ENCODE measurements at places on chromosomes 3 and 15.

- no peak for DNase-seq
Observed at GRCh38 chr3:156158656-156159295, 38.4 kb downstream of the KCNAB1 start.

- no peak for DNase-seq
Observed at GRCh38 chr3:176310641-176311040, 886.6 kb downstream of the TBL1XR1 start.

DNA sequence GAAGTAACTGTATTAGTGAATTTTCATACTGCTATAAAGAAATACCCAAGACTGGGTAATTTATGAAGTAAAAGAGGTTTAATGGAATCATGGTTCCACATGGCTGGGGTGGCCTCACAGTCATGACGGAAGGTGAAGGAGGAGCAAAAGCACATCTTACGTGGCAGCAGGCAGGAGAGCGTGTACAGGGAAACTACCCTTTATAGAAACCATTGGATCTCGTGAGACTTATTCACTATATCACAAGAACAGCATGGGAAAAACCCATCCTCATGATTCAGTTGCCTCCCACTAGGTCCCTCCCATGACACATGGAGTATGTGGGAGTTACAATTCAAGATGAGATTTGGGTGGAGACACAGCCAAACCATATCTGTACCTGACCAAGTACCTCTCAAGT lies 812.3 kb upstream of the ALCAM start:
- no peak for DNase-seq

- DNase-seq = no peak
Observed at GRCh38 chr15:56739964-56740640, 6.8 kb upstream of the ZNF280D start.

GRCh38 chr3:127629467-127630403 lies 750 bp downstream of the PODXL2 start:
- DNase-seq = peak; percentile 11

GRCh38 chr3:158808697-158809096 lies 6.8 kb downstream of the MFSD1 start:
- DNase-seq = no peak

DNA sequence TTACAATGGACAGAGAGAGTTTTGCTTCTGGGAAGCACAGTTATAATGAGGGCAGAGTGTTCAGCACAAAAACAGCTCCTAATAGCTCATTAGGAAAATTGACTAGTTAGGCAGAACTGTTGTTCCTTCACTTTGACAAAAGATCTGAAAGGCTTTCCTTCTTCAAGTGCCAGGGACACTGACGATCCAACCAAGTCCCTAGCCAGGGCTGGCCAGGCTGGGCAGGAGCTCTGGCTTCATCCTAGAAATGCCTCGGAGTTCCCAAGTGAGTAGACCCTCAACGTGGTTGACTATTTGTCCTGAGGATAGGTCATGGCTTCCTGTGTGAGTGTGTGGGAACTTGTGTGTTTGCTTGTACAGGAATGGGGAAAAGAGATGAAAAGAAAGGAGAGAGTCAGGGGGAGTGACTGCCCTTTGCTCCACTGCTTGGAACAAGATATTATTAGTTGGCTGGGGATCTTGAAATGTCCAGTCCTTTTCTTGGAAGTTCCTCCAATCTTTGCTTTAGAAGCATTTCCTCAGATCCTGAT lies 617.9 kb downstream of the NTRK3 start:
- DNase-seq = no peak

DNA sequence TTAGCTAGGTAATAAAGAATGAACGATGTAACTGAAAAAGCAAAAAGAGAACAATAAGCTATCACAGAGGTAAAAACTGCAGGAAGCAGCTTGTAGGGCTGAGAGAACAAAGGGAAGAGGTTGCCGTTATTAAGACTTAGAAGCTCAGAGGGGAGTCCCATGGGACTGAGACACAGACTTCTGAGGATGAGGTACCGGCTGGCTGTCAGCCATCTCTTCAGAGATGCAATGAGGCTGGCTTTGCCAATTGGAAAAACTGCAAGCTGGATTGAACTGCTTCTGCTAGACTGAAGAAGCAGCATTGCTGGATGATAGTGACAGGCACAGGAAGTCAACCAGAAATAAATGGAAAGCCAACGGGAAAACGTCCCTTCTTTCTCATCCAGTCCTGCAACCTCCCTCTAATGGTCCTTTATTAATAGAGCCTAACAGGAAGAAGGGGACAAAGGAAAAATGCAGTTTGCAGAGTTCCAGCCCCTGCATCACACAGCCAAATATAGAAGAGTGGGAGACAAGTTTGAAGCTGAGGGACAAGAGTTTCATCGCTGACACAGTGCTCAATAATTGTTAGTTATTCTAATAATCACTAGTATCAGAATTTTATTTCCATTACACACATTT lies 21.1 kb upstream of the KLHL6 start:
- no peak for DNase-seq

DNA sequence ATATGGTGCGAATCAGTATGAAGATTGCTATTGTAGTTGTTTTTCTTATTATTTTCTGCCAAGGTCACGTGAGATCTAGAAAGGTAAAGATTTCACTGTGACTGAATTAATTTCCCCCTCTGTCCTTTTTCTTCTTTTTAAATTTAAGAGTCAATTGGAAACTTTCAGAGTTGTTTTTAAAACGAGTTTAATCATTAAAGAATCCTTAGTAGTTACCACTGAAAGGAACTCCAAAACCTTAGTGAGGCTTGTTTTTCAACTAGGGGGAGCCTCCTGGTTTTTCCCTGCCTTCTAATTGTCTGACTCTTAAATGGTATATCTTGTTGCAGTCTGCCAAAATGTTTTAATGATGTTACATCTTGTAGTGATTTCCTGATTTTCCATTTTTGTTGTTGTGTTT lies 17.6 kb downstream of the P2RY12 start:
- DNase-seq = no peak

DNA sequence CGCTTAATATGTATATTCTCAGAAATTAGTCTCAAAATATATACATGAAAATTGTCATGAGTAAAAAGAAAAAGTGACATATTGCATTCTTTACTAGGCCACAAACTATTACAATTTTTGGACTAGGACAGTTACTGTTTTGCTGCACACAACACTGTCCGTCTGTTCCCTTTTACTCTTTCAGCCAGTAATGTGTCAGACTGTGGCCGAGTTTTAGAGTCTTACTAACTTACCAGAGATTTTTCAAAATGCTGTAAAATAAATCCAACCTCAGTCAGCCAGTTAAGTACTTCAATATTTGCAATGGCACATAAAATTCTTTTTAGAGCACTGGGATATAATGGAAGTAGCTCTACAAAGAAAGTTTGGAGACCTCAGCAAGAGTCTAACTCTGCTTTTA lies 380.3 kb upstream of the IL12A start:
- DNase-seq = no peak

DNA sequence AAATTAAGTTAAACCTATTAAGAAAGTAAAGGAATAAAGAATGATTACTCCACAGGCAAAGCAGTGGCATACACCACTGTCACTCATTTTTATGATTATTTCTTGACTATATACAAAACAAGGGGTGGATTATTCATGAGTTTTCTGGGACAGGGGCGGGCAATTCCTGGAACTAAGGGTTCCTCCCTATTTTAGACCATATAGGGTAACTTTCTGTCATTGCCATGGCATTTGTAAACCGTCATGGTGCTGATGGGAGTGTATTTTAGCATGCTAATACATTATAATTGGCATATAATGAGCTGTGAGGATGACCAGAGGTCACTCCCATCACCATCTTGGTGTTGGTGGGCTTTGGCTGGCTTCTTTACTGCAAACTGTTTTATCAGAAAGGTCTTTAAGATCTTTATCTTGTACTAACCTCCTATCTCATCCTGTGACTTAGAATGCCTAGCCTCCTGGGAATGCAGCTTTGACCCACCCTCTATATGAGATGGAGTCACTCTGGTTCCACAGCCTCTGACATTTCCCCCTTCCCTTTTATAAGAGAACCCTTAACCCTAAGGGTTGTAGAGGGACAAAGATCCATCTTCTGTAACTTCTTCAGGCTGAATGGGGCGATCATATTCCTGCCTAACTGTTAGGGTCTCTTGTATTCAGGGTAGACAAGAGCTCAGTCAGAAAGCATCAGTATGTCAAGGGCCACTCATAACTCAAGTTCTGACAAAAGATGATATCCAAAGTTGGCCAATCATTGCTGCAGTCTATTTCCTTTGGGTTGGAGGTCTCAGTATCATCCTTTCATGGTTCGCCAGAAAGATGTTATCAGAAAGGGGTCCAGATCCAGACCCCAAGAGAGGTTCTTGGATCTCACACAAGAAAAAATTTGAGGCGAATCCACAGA lies 79.5 kb upstream of the LIPC start:
- no peak for DNase-seq

DNA sequence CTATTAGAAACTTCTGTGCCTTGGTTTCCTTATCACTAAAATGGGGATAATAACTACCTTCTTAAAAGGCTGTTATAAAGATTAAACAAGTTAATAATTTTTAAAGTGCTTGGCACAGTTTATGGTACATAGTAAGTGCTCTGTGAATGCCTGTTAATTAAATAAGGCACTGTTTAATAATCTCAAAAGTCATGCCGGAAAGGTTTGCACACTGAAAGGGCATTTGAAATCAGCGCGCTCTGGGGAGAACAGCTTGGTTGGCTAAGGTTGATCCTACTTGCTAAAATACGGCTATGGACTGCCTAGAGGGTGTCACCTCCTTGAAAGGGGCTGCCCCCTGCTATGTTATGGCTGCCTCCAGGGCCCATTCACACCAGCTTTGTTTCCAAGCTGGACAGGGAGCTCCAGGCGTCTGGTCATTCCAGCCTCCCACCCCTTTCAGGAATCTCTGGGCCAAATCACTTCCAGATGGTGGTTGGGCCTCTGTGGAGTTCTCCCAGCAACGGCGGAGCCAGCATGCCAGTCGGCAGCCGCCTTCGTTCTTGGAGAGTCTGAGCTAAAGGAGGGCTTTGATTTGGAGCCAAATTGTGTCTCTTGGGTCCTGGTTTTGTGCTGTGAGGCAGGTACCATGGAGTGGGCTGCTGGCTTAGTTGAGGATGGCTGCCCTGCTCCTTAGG lies 5.9 kb downstream of the FLNB start:
- no peak for DNase-seq

DNA sequence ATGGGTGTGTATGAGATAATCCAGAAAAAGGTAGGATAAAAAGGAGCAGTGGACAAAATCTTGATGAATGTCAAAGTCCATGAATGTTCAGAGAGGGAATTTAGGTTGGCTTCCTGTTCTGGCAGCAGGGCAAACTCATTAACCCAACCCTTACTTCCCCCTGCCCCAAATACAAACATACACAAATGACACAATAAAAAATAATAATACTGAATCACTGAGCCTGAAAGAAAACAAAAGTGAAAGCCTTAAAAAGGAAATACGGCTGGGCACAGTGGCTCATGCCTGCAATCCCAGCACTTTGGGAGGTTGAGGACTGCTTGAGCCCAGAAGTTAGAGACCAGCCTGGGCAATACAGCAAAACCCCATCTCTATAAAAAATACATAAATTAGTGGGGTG lies 62.9 kb downstream of the GPR176 start:
- no peak for DNase-seq

DNA sequence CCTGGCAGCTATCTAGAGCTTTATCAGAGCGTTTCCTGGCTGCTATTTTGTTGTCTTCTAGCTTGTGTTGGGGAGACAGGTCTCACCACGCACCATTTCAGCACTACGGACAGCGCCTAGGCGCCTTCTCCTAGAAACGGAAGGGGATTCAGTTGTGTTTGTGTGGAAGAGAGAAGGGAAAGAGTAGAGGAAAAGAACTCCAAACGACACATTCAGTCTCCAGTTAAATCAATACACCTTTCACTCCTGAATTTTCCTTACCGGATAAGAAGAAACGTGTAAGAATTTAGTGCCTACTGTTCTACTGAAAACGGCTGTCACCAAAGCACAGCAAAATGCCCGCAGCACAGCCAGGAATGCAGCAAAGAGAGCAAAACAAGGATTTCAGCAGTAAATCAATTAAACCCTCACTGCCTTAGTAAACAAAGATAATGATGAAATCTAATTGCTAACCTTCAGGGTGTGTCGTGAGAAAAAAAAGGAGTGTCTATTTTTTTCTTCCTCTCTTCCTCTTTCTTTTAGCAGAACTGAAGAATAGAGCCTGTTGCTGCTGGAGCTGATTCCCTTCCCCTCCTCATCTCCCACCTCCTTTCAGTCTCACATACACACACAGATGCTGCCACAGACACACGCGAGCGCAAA lies 412 bp upstream of the CTXN2 start:
- peak; percentile 3 for DNase-seq

- no peak for DNase-seq
Observed at GRCh38 chr3:179666436-179667035, 13.7 kb downstream of the USP13 start.

GRCh38 chr3:139937674-139938279 lies 2.8 kb downstream of the CLSTN2 start:
- DNase-seq = no peak

GRCh38 chr3:8416965-8417364 lies 84.7 kb upstream of the LMCD1 start:
- no peak for DNase-seq

- no peak for DNase-seq
Observed at GRCh38 chr15:68751622-68752021, 69.1 kb downstream of the ANP32A start.

- no peak for DNase-seq
Observed at GRCh38 chr3:159246385-159246784, 444.5 kb downstream of the MFSD1 start.

DNA sequence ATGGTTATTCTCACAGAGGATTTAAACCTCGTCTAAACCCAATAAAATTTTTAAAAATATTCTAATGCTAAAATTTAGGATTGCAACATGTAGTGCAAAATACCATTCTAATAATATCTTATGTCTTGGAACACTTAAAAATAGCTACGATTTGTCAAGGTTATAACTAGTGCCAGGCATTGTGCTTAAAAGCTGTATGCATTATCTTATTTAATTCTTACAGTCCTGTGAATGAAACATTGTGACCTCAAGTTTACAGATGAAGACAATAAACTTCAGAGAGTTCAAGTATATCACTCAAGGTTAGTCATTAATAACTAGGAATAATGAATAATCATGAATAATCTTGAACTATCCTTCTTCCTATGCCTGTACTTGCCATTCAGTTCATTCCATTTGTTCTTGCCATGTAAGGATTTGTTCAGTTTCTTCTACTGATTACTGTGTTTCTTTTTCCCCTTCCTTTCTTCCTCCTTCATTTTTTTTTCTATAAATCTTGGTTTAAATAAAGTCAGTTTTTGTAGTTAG lies 897.6 kb upstream of the NR2F2 start:
- no peak for DNase-seq

- no peak for DNase-seq
Observed at GRCh38 chr3:58035524-58036255, 27.5 kb downstream of the FLNB start.

DNA sequence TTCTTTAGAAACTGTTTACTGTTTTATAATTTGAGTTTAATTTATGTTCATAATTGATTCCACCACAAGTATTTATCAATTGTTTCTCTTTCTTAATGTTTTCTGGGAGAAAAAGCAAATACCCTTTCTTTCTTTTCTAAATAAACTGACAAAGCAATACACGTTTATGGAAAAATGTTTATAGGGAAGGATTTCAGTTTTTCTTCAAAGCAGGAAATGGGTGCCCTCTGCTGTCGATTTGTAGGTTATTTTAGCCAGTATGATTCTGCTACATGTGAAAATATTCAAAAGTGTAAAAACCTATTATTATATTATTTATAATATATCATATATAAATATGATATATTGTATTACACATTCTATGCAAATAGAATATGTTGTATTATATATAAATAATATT lies 921.0 kb upstream of the ROBO1 start:
- DNase-seq = no peak

All from T follicular helper cell (primary cell).